ENCODE measurements at places on chromosomes 3 and 15.

DNA sequence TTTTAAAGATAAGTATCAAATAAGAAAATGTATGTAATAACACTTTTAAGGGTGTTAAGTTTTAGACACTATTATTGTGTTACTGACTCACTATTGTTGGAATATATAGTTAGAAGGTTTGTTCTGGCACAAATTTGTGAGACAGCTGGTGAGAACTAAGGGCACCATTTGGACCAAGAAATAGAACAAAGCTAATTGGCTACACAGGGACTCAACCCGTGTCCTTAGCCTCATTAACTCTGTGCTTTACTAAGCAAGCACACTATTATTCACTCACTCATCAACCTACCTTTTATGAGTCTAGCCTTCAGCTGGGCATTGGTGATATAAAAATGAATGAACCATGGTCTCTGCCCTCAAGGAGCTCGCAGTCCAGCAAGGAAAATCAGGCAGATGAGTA lies 4.1 kb upstream of the UNC13C start:
- DNase-seq, result no peak

DNA sequence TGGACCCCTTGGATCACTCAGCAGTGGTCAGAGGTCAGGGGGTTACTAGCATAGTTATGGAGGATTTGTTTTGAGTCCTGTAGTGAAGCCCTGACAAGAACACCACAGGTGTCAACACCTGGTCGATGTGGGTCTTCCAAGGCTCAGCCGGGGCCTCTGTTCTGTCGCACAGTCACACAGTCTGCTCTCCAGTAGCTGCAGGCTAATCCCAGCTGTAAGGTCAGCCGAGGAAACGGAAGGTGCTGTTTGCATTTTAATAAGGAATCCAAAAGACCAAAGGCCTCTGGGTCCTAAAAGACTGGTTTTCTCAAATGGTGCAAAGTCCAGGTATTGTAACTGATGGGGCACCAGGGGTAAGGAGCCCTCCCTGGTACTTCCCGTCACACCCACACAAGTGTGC lies 71.7 kb downstream of the RPLP1 start:
- no peak for DNase-seq

GRCh38 chr15:26974120-26974780 lies 3.3 kb downstream of the GABRG3 start:
- DNase-seq, result no peak

- DNase-seq, result no peak
These were observed 471.2 kb downstream of the NR2F2 start for GRCh38 chr15:96801576-96802150.

- DNase-seq, result no peak
These were observed 26.1 kb downstream of the PTH1R start for GRCh38 chr3:46903341-46904302.

DNA sequence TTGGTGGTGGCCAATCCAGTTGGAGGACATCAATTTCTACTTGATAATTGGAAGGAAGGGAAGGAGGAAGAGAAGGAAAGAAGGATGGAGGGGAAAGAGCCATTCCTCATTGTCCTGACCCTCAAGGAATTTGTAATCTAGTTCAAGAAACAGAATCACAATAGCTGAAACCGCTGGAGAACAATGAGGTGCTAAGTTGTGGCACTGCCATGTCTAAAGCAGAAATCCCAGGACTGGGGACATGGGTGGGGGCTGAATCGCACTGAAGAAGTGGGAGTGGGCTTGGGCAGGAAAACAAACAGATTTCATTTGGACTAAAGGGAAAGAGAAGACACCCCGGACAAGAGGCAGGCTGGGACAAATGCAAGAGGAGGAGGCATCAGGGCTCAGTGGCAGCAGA lies 183.6 kb downstream of the UACA start:
- DNase-seq, result no peak
